ENCODE measurements at places on chromosomes 2 and 18.

GRCh38 chr2:207746131-207746530 lies 23.6 kb downstream of the FZD5 start:
- peak; percentile 67 for DNase-seq

DNA sequence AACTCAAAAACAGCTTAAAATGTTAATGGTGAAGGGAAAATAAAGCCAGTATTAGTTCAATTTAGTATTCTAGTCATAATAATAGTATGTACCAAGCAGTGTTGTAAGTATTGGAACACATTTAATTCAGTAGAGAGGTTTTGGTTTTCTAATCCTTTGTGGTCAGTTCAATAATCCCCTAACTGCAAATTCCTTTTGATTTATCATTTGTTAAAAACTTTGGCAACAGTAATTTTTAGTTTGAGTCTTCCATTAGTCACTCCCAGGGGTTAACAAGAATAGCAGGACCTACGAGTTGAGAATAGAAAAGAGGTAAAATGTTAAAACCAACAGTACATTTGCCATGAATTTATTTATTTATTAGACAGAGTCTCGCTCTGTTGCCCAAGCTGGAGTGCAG lies 10.7 kb downstream of the MRPL44 start:
- DNase-seq = no peak

DNA sequence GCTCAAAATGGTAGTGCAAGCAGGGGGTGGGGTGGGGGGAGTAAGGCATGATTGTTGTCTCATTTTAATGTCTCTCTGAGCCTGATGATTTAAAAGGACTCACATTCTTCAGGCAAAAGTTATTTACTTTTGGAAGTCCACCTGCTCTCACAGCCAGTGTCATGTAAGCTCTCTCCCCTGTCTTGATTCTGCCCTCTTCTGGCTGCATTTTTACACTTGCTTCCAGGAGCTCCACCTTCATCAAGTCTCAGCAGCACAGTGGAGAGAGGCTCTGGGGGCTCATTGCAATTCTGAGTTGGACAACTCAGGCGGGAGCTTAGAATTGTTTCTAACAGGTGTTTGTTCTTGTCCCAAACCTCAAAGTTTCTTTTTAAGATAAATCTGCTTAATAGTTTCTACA lies 39.2 kb downstream of the GNAL start:
- DNase-seq = no peak

- no peak for DNase-seq
Measured at GRCh38 chr2:95034221-95034620, 8.7 kb downstream of the MAL start.

DNA sequence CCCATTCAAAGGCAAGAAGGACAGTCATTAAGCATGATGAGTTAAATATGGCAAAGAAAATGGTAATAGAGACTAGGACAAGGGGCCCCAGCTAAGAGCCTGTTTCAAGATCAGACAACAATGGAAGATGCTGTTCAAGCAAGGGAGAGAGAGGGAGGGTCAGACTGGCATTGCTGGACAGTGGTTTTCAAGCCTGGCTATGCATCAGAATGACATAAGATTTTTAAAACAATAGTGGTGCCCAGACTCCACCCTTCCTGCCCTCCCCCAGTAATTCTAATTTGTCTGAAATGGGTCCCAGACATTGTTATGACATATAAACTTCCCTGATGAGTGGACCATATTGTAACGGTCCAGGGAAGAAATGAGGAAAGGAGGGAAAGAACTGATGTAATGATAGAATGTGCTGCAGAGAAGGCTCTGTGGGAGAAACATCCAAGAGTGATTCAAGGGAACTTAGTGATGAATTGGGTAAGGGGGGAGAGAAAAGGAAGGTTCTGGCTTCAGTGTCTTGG lies 112.9 kb upstream of the TRIB2 start:
- no peak for DNase-seq

DNA sequence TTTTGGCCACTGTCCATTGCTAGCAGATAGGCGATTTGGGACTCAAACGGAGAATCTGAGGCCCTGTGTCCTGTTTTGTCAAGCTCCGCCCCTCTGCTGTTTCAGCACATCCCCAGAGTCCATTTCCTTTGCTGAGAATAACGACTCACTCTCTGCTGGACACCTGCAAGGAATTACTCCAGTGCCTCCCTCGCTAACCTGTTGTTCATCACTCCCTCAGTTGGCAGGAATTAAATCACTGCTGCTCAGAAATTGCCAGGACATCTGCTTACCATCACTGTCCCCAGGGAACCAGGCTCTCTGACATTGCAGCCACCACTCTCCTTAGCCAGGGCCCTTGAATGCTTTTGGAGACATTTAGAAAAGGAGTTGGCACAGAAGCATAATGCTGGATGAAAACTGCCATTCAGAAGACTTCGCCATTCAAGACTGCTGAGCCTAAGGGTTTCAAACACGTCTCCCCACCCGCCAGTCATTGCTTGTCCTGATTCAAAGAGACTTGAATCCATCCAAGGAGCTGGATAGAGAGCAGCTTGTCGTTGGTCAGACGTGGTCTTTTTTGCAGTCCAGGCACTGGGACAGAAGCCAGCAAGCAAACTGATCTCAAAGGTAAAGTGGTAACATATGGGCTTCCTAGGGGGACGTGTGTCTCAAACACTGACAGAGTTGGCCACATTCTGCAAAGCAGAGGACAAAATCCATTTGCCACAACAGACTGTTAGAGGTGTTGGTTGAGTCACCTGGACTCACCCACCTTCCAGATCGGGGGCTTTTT lies 155.3 kb downstream of the UXS1 start:
- peak; percentile 24 for DNase-seq

DNA sequence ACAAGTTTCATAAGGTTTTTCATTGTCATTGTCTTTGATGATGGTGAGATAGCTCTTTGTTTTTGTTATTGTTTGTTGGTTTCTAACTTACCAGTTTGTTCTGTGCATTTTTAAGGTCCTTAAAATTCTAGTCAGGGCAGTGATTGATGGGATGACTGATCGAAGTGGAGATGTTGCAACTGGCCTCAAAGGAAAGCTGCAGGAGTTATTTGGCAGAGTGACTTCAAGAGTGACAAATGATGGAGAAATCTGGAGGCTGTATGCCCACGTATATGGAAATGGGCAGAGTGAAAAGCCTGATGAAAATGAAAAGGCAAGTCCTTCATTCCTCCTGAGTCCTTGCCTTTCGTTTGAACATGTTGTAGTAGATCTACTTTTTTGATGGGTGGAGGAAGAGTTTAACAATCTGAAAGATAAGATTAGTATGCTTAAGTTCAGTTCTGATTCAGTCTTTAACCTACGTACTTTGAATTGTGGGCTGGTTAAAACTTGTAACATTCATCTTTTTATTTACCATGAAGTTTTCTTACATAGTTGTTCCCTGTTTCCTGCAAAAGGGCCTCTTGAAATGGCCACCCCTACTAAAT lies 135.8 kb upstream of the LTBP1 start:
- DNase-seq = no peak

DNA sequence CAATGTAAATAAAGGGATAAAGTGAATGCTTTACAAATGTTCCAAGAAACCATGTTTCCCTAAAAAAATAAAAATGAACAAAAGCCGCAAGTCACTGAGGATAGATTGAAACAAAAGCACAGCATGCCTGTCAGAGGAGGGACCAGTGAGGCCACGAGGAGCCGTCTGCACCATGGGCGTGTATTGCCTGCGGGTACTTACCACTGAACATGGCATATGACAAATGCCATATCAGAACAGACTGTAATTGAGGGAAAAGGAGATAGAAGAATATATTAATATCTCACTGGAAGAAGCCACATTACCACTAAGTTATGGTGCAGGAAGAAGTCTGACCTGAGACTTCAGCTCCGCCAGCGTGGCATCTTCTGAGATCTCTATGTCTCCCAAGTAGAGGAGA lies 75.8 kb downstream of the USP40 start:
- DNase-seq = no peak

GRCh38 chr2:125745514-125745913 lies 910.4 kb upstream of the GYPC start:
- DNase-seq = peak; percentile 13

DNA sequence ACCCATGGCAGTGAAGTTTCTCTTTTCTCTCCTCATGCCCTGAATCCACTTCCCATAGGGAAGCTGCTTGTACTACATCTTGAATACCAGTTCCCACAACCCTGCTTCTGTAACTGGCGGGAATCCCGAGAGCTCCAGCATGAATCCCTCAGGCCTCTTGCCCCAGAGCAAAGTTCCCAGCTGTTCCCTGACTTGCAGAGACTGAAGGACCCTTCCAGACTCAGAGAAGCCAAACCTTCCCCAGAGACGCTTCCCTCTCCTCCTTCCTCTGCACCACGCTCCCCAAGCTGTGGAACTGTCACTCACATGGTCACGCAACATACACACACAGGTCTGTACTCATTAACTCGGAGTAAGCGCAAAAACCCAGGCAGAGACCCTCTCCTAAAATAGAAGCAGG lies 26.4 kb downstream of the TRAPPC12 start:
- DNase-seq = no peak

GRCh38 chr18:59220784-59221765 lies 1.1 kb downstream of the GRP start:
- no peak for DNase-seq

DNA sequence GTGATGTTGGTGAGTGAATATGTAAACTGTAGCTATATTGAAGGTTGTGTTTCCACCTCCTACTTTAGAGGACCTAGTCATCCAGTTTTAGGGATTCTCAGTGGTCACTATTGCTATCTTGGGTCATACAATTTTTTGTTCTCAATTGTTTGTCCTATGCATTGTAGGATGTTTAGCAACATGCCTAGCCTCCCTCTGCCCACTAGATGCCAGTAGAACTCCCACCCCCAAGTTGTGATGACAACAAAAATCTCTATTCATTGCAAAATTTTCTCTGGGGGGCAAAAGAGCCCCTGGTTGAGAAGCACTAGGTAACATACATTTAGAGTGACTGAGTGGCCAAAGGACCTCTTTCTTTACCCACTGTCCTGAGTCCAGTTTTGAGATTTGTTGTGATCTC lies 87.3 kb downstream of the LRRTM4 start:
- no peak for DNase-seq

DNA sequence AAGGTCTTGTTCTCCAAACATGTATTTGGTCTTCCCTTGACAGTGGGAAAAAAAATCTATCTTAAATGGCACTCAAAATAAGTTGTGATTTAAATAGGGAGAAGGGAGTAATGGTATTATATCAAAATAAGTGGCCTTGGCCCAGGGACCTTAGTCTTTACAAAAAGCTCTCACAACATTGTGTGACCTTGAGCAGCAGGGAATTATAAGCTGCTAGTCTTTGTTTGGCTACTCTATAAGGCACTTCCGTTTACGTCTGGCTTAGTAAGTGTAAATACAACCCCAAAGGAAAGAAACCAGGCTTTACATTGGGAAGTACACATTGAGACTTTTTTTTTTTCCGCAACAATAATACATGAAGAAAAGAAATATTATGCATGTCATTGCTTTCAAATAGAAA lies 734.0 kb upstream of the LINC00305 start:
- no peak for DNase-seq

GRCh38 chr18:26468931-26469340 lies 79.4 kb downstream of the KCTD1 start:
- no peak for DNase-seq

DNA sequence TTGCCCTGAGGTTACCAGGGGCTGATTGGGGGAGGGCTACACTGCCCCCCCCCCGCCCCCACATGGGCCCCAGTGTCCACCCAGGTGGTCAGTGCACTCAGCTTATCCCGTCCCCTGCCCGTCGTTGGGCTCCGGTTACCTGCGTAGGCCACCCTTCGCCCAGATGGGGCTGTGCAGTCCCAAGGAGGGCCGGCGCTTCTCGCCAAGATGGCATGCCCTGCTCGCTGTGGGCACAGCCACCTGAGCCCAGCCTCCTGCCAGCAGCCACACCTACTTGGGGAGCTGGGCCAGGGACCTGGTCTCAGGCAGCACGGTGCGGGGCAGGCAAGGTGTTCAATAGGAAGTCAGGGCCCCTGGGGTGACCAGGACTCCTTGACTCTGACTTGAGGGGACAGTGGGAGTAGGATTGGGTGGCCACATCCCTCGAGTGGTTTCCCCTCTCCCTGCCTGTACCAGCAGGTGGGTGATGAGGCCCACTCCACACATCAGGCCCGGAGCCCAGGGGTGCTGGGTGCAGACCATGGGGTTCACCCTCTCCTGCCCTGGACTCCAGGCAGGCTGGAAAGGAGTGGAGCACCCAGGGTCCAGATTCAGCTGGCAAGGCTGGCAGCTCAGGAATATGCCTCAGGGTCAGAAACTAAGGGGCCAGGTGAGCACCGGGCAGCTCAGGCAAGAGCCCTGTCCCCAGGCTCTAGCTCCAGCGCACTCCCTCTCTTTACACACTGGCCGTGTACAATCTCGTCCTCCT lies 170.3 kb downstream of the GLI2 start:
- no peak for DNase-seq

DNA sequence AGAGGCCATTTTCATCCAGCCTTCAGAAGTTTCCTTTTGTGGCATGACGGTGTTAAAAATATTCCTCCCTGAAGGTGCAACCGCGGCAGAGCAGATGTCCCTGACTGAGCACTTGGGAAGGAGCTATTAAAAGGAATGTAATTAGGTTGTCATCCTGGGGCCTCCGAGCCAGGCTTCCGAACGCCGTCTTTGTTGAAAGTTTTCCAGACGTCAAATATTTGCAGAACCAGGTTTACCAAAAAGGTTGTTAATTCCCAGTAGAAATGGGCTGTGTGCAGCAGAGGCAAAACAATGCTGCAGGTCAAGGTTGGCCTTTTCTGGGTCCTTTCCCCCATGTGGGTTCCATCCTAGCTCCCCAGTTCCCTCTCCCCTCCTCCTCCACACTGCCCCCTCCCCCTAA lies 110.0 kb upstream of the STPG4 start:
- DNase-seq = no peak

- no peak for DNase-seq
Measured at GRCh38 chr2:111017909-111018308, 102.8 kb upstream of the BCL2L11 start.

DNA sequence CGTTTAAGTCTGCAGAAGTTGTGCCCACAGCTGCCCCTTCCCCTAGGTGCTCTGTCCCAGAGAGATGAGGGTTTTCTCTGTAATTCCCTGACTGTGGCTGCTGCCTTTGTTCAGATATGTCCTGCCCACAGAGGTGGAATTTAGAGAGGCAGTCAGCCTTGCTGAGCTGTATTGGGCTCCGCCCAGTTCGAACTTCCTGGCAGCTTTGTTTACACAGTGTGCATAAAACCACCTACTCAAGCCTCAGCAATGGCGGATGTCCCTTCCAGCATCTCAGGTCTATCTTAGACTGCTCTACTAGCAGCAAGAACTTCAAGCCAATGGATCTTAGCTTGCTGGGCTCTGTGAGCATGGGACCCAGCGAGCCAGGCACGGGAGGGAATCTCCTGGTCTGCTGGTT lies 48.1 kb downstream of the LHCGR start:
- no peak for DNase-seq

Data from substantia nigra (tissue), 51 donors.